ENCODE measurements at places on chromosomes 2 and 18.

- DNase-seq: no peak
These were observed 21.1 kb downstream of the UGP2 start for GRCh38 chr2:63862806-63863205.

DNA sequence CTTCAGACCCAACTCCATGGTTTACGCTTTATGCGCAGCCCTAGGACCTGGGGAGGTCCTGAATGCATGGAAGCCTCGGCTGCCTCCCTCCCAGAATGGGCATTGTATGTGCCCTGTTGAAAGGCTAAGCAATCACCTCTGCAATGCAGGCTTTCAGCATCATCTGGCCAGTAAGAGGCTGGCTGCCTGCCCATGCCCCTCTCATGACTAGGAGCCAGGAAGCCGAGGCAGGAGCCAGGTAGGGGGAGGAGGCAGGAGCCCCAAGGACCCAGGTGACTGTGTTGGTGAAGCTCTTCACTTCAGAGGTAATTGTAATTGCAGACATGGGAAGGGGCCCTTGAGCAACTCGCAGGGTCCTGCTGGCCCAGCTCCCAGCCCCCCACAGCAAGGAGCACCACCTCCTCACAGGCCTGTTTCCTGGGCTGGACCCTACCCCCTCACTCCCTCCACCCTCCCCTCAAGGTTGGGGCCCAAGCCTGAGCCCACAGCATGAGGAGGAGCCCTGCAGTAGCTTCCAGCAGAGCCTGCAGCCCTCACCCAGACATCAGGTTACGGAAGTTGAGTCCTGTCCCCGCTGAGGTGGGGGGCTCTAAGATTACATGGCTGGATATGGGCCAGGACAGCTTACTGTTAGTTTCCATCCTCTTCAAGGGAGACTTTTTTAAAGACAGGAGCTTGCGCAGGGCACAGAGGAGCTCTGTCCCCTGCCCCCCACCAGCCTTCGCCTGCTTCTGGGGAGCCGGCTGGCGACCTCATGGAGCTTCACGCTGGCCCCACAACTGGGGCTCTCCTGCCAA, 21.9 kb downstream of the CRACDL start:
- no peak for DNase-seq

DNA sequence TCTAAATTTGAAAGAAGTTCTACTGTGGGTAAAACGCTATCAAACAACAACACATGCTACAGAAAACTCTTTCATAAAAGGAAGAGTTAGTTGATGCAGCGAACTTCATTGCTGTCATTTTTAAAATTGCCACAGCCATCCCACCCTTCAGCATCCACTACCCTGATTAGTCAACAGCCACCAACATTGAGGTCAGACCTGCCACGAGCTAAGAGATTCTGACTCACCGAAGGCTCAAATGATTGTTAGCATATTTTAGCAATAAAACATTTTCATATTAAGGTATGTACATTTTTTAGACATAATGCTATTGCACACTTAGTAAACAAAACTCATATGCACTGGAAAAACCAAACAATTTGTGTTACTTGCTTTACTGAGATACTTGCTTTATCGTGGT, 347.1 kb downstream of the CLIP4 start:
- no peak for DNase-seq

DNA sequence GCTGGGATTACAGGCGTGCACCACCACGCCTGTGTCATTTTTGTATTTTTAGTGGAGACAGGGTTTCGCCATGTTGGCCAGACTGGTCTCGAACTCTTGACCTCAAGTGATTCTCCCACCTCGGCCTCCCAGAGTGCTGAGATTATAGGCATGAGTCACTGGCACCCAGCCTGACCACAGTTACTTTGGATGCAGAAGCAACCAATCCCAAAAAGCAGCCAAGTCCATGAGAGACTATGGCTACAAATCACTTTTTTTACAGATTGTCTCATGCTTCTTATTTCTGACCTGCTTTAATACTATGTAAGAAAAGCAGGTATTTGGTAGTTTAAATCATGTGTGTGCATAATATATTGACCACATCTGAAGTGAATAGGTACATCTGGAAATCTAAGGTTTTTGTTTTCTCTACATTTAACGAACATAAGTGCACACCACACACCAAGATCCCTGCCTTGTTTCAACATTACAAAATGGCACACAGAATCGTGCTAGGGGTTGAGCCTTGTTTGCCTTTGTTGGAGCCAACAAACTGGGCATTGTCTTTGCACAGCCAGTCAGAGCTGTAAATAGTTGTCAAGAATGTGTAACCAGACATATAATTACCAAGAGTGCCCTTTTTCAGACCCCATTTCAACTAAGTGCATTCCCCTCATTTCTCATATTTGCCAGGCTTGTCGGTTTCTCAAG, 18.3 kb upstream of the MAP4K4 start:
- no peak for DNase-seq
